HS-5 (cell line): ENCODE measurements at places on chromosomes 2 and 18.
A peak's percentile ranks its signal among the peaks of the same experiment; 100 is the strongest.

DNA sequence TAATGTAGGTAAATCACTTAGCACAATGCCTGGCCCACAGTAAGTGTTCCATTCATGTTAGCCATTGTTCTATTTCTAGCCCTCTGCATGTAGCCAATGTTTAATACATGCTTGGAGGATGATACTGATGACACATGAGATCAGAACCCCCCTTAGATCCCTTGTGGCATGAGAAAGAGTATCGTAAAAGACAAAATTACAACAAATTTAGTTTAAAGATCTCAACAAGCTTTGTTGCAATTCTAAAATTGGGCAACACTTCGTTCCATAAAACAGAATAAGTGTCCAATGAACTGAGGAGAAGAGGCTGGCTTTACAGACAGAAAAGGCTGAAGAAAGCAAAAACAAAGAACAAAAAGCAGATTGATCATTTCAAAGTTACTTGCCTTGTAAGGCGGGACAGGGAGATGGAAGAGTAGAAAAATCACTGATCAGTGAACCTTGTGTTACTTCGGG lies 148.7 kb upstream of the SLC1A4 start:
- no peak for DNase-seq

GRCh38 chr18:10465174-10465939 lies 10.9 kb downstream of the APCDD1 start:
- no peak for DNase-seq

GRCh38 chr2:2933426-2933825 lies 444.2 kb downstream of the EIPR1 start:
- DNase-seq, result no peak

- no peak for DNase-seq
Observed at GRCh38 chr18:42185486-42185885, 230.5 kb downstream of the PIK3C3 start.

- DNase-seq, result no peak
Observed at GRCh38 chr2:120346026-120346666, at the start of gene INHBB. Gene INHBB, plus strand, starts transcription at chr2:120346136. Its CDS starts 53 bp downstream, at chr2:120346189.

GRCh38 chr2:9249020-9249800 lies 42.6 kb downstream of the ASAP2 start:
- peak; percentile 65 for DNase-seq

DNA sequence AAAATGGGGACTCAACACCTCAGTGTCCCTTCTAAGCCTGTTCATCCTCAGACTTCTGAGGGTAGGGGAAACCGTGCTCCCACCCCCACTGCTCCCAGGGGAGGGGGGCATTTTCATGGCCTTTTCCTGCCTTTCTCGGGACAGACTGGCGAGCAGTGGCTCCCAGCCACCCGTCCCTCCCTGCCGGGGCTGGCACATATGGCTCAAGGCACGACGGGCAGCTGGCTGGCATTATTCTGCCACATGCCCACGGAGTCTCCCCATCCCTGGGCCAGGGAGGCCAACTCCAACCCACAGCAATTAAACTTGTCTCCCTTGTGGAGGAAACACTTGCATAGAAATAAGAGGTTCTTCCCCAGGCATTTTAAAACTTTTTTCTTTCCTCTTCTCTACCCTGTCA lies 148.5 kb upstream of the CBLN2 start:
- DNase-seq, result no peak

DNA sequence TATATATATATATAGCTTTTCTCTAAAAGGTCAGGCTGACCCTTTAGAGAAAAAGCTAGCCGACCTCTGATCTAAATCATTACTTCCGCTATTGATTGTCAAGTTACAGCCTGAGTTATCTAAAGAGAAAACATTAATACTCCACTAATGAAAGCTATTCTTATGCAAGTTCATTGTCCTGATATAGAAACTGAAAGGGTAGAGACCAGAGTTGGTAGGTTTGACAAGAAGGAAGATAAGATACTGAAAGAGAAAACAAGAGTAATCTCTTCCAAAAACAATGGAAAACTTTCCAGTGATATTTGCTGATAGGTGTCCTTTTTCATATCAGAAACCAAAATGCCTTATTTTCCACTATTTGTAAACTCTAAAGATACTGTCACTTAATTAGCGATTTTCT lies 62.8 kb upstream of the SLC39A10 start:
- no peak for DNase-seq

DNA sequence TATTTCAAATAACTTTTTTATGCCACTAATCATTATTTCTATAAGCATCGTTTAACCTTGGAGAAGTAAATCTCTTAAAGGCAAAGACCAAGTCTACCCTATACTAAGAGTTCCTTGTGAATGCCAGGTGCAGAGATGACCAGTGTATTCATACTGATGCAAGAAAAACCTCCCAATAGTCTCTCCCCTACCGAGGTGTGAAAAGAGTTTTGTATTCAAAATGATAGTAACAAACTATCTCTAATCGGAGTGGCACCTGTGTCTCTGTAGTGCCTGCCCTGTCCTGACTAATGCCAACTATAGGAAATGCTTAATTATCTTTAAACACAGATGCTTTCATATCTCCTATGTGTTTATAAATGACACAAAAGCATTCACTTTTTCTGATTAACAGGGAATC lies 798.5 kb downstream of the TRIB2 start:
- no peak for DNase-seq

- DNase-seq, result no peak
Observed at GRCh38 chr2:71538656-71539265, 85.4 kb downstream of the DYSF start.

- no peak for DNase-seq
Observed at GRCh38 chr18:8249811-8250210, 359.4 kb upstream of the RAB12 start.

DNA sequence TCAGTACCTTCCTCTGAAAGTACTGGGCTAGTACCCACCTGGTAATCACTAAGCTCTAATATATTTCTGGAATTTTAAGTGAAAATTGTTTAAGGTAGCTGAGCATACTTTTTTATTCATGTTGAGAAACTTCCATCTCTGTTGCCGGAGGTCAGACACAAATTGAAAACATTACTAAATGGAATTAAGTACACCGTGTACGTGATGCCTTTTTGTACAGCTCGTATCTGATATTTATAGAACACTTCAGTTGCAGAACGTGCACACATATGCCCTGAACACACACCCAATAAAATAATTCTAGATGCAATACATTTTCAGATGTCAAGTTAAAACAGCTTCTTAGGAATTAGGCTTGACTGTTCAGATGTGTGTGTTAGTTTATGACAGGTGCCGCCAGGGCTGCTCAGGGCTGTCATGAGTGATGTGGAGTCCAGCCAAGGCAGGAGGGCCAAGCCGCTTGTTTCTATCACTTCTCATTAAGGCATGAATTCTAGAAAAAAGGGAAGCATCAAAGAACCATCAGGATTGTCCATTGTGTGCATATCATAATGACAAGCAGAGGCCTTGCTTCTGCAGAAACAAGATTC lies 80.9 kb upstream of the FOSL2 start:
- DNase-seq, result no peak

DNA sequence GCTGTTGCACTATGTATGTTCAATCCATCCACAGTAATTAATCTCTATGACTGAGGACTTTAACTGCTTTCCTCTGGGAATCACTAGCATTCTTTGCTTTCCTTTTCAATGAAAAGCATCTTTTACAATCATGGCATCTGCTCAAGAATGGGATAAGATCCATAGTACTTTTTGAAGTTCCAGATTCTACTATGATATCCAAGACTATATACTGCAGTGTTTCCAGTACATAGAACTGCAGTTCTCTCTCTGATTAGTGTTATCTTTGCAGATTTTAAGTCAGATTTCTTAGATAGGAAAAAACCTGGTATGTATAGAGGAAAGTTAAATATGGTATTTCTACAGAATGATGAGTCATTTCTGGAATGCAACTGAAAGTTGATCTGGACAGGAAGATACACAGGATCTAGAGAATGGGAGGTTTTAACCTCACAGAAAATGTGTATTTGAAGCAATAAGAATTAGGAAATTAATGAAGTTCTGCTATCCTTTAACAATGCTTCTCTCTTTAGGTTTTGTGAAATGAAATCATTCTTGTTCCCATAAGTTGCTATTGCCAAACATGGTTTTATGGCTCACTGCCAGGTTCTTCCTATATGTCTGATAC lies 670.7 kb downstream of the ERBB4 start:
- DNase-seq, result peak; percentile 85
